ENCODE measurements at places on chromosomes 12 and 14.
A peak's percentile ranks its signal among the peaks of the same experiment; 100 is the strongest.

DNA sequence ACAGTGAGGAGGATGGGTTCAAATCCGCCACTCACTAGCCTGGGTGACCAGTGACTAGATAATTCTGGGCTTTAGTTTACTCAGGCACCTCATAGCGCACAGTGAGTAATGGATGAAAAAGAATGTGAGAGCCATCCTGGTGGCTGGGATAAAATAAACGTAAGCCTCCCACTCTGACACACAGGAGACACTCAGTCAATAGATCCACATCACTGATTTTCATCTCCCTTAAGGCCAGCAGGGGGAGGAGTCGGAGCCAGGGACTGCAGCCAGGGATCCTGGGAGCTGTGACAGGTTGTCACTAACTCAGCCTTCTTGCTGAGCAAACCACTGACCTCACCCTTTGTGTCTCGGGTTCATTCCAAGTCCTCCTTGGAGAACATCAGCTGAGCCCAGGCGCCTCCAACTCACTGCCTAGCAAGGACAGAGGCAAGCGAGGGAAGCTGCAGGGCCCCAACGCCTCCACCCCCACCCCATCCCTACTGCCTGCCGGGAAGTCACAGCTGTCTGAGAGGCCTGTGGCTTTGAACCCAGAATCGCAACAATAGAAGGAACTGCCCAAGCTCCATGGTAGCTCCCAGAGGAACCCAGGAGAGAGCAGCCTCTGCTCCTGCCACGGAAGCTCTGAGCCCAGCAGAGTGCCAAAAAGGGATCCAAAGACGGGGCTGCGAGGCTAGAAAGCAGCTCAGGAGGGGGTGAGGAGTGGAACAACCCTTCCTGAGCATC is 30.7 kb downstream of the PXN start:
- DNase-seq = no peak

GRCh38 chr12:65466911-65467310 is 188.4 kb downstream of the MSRB3 start:
- DNase-seq = no peak

DNA sequence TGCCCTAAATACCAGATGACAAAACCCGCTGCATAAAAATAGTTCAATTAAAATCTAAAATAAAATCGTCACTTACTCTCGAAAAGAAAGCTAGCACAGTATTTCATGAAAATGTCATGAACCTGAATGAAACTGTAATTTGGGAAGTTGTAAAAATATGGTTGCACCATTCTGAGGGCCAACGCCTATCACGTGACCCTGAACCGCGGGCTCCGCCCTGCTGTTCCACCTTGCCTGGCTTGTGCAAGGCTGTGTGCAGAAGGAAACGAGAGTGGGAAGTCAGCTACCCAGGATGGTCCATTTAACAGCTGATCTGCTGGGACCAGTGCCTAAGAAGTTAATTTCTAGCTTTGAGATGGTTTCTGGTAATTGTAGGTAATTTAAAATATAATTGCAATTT is 91.7 kb upstream of the BMP4 start:
- DNase-seq = no peak

DNA sequence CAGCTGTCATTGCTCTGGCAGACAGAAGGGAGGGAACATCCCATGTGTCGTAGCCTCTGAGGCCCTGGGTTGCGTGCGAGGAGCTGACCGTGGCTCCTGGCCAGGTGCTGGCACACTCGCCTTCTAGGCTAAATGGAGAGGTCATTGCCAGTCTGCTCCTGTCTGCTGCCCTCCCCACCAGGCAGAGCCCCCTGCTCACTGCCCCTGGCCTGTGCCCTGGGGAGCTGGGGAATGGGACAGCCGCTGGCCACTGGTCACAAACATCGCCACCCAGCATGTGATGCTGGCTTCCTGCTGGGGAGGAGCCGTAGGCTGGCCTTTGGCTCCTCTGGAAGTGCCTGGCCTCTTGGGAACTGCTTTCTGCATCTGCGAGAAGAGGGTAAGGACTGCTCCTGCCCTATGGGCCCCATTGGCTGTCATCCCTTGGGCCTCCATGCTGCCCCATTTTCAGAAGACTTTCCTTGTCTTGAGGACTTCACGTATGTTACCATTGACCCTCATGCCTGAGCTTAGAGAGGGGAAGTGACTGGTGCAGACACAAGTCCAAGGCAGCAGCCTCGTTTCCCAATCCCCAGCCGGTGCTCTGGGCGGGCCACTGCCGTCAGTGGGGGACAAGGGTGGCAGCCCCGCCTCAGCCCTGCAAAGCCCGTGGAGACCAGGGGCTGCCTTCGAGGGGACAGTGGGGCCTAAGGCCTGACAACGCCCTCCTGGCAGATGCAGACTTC is 2.0 kb upstream of the TNFAIP2 start:
- no peak for DNase-seq

DNA sequence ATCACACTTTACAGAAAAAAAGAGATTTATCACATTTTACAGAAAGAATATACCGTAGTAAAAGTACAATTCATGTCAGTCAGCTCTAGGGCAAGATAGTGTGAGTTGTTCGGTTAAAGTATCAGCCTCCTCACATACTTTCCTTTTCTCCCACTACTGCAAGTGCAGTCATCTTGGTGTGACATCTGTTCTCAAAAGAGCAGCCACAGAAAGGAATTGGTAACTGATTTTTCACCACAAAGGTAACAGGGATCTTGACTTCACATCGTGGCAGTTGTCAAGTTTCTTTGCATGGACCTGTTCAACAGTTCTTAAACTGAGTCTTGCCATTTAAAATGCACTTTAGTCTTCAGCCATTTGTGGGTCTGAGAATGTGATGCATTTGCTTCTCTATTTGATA is 5.0 kb upstream of the E2F7 start:
- no peak for DNase-seq

GRCh38 chr12:104049278-104049902 is 597 bp downstream of the GLT8D2 start:
- no peak for DNase-seq

DNA sequence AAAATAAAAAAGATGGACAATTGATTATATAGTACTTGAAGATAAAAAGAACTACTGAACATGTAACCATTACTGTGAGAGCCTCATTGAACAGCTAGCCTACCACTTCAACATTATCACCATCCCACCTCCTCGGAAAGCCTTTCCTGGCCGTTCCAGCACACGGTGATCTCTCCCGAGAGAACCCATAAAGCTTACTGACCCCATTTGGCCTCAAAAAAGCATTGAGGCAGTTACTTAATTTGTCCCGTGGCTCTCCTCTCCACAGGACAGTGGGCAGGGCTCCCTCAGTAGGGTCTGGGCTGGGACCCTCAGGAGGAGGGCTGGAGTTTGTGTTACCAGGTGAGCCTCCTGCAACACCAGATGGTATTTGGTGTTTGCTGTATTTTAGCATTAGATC is 55.8 kb downstream of the RAB35 start:
- no peak for DNase-seq

GRCh38 chr14:76375484-76375883 is 453 bp upstream of the ESRRB start:
- DNase-seq = no peak

DNA sequence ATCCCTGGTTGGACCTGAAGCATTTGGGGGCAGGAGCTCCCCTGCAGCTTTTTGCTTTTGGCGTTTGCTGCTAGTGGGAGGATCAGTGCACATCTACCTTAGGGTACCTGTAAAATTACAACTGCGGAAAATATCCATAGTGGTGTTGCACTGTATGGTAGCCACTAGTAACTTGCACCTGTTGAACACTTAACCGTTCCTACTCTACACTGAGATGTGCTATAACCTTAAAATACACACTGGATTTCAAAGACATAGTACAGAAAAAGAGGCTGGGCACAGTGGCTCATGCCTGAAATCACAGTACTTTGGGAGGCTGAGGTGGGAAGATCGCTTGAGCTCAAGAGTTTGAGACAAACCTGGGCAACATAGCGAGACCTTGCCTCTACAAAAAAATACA is 2.9 kb downstream of the P2RX4 start:
- no peak for DNase-seq

GRCh38 chr12:12685305-12685704 is 10.7 kb downstream of the GPR19 start:
- DNase-seq = no peak

- no peak for DNase-seq
Observed at GRCh38 chr12:130650131-130650530, 66.0 kb downstream of the RIMBP2 start.

GRCh38 chr12:112838731-112839130 is 47.2 kb downstream of the RPH3A start:
- no peak for DNase-seq

- peak; percentile 40 for DNase-seq
Observed at GRCh38 chr14:94028450-94028826, 2.3 kb downstream of the OTUB2 start.

- DNase-seq = no peak
Observed at GRCh38 chr14:26199590-26200370, 398.1 kb downstream of the NOVA1 start.

GRCh38 chr12:74959657-74960056 is 250.0 kb downstream of the KCNC2 start:
- no peak for DNase-seq

- DNase-seq = no peak
Observed at GRCh38 chr12:110591451-110592051, 8.4 kb upstream of the PPTC7 start.

DNA sequence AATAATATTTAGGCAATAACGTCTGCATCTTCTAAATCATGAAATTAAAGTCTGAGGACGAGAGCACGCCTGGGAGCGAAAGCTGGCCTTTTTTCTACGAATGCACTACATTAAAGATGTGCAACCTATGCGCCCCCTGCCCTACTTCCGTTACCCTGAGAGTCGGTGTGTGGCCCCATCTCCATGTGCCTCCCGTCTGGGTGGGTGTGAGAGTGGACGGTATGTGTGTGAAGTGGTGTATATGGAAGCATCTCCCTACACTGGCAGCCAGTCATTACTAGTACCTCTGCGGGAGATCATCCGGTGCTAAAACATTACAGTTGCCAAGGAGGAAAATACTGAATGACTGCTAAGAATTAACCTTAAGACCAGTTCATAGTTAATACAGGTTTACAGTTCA is 19.3 kb downstream of the CKB start:
- DNase-seq = no peak

DNA sequence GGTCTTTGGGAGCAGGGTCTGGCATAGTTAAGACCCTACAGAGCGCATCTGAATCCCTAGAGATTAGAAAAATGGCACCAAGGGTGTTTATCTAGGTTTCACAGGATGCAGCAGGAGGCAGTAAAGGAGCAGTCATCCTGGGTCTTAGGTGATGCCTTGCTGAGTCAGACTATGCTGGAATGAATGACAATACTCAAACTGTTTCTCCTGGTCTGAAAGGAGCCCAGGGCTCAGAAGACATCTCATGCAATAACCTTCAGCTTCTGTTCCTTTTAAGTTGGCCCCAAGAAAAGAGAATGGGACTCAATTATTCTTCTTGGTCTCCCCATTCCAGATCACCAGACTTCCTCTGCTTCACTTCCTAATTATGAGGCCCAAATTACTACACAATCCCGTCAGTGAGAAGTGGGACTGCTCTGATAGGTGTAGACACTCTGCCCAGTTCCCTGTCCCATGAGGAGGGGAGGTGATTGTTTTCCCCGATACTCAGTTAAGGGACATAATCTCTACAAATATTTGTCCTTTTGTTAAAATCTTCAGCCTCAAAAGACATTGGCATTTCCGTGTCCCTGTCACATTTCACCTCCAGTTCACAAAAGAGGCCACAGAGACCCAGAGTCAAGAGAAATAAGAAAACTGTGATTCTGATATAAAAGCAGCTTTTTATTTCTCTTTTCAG is 14.8 kb upstream of the APOF start:
- DNase-seq = peak; percentile 18

DNA sequence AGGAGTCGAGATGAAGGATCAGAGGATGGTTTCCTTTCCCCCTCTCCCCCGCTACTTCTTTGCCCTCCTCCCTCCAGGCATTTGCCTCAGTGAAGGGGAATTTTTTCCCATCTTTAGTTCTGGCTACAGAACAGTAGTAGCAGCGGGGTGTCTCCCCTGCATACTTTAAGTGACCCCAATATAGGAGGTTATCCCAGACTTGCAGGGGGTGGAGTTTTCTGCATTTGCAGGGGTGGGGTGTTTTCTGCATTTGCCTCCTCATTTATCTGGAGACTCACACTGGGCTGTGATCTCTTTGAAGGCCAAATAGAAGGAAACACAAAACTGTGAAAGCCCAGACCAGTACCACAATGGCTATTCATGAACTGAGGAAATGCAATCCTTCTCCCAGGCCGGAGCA is 19.8 kb downstream of the PTPRB start:
- no peak for DNase-seq

DNA sequence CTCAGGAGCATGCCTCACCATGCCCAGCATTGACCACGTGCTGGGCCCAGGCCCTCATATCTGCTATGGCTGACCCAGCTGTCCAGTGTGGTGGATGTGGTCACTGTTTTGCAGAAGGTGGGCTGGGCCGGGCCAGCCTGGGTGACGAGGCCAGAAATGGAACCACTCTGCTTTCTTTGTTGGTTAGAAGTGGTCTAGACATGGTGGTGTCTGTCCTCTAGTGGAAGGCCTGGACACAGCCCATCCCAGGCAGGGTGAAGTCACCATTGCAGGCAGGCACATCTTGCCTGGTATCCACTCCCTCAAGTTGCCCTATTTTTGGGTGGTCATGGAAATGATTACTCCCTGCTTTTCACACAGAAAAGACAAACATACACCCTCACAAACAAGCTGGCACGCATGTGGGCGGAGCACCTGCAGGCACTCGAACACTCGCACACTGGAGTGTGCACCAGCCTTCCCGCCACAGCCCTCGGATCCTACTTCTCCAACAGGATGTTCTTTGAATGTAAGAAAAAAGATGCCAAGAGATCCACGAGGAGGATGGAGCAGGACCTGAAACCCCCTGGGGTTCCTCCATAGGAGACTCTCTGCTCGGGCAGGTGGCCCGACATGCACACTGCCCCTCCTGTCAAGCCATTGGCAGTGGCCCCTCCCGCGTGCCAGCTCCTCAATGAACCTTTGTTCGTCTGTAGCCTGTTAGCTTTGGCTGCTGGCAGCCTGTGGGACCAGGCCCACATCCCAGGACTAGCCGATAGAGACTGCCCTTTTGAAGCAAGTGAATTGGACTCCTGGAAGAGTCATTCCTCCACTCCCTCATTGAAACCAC is 38.4 kb downstream of the MLXIP start:
- DNase-seq = no peak

- DNase-seq = no peak
Observed at GRCh38 chr12:118145113-118145797, 9.3 kb downstream of the PEBP1 start.

DNA sequence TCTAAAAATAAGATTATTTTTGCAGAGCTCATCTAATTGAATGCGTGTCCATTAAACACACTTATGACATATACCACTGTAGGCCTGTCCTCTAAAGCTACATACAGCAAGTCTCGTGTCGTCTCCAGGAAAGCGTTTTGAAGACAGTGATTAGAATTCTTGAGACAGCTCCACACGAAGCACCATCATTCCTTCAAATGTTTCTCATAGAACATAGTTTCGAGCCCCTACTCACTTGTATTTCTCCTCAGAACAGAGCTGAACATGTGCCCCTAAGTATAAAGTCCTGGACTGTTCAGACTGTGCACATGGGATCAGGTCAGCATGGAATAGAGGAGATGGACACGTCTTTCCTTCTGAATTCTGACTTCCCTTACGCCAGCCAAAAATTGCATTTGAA is 64.5 kb upstream of the HMGA2 start:
- DNase-seq = no peak

- DNase-seq = no peak
Observed at GRCh38 chr12:105504286-105504685, 173.8 kb downstream of the C12orf75 start.
